ENCODE measurements at places on chromosomes 5 and 9.

- no peak for DNase-seq
Measured at GRCh38 chr9:121889990-121890563, 203.0 kb downstream of the TTLL11 start.

DNA sequence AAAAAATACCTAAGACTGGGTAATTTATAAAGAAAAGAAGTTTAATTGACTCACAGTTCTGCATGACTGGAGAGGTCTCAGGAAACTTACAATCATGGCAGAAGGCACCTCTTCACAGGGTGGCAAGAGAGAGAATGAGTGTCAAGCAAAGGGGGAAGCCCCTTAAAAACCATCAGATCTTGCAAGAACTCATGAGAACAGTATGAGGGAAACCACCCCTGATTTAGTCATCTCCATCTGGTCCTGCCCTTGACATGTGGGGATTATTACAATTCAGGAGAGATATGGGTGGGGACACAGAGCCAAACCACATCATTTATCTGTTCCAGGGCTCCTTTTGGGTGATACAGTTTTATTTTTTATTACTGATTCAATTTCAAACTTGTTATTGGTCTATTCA, 23.2 kb upstream of the ADAMTS16 start:
- DNase-seq, result no peak

GRCh38 chr9:69397384-69398214, 72.6 kb downstream of the ENTREP1 start:
- no peak for DNase-seq

- DNase-seq, result no peak
Measured at GRCh38 chr5:91535499-91535898, 152.4 kb upstream of the ARRDC3 start.

- no peak for DNase-seq
Measured at GRCh38 chr9:1738511-1739100, 276.5 kb upstream of the SMARCA2 start.

Data from activated T-cell treated with anti-CD3 and anti-CD28 coated beads for 4 hours (primary cell).